ENCODE measurements at places on chromosomes 6 and 20. TPM values are rescaled to one million over a fixed set of nuclear protein-coding genes. Genes with fewer than 3 reads are reported as not detected.

GRCh38 chr20:63979557-63980316, at the start of gene SAMD10:
Gene SAMD10, minus strand, starts transcription at chr20:63979642. Its CDS starts 175 bp downstream, at chr20:63979467.
- peak within 1 kb of the TSS; percentile 78 for H3K4me3 ChIP-seq
- peaks cover 30% of the 10 kb centered on the region for H3K36me3 ChIP-seq
- H3K4me1 ChIP-seq = peaks cover 60% of the 10 kb centered on the region
- DNase-seq = peak; percentile 55

DNA sequence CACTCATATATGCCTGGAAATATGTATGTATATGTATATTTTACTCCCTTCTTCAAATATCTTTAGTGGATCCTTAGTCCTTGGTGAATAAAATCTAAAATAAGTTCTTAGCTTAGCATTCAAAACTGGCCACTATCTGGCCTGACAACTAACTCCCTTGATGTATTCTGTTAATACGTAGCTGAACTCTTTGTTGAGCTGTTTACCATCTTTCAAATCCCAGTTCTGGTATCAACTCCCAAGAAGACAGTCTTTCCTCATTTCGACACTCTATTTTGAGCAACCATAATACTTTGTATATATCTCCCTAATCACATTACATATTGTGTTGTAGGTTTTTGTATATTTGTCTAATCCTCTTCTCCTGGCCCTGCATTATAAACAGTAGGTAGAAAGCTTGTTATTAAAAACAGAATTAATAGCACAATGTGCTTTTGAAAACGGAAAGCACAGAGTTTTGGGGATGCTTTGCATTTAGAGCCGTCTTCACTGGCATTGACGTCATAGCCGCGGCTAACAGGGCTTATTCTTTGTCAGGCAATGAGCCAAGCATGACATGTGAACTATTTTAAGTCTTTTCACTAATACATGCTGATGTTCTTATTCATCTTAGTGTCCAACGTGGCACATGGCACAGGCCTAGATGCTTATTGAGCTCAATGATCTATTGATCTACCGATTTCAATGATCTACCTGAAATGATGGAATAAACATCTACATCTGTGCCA, 47.2 kb upstream of the CCN2 start:
- no peaks in the 10 kb centered on the region for H3K36me3 ChIP-seq
- no peaks in the 10 kb centered on the region for H3K27me3 ChIP-seq
- H3K4me1 ChIP-seq = no peaks in the 10 kb centered on the region
- no peak overlapping the region for H3K4me3 ChIP-seq
- DNase-seq = no peak

DNA sequence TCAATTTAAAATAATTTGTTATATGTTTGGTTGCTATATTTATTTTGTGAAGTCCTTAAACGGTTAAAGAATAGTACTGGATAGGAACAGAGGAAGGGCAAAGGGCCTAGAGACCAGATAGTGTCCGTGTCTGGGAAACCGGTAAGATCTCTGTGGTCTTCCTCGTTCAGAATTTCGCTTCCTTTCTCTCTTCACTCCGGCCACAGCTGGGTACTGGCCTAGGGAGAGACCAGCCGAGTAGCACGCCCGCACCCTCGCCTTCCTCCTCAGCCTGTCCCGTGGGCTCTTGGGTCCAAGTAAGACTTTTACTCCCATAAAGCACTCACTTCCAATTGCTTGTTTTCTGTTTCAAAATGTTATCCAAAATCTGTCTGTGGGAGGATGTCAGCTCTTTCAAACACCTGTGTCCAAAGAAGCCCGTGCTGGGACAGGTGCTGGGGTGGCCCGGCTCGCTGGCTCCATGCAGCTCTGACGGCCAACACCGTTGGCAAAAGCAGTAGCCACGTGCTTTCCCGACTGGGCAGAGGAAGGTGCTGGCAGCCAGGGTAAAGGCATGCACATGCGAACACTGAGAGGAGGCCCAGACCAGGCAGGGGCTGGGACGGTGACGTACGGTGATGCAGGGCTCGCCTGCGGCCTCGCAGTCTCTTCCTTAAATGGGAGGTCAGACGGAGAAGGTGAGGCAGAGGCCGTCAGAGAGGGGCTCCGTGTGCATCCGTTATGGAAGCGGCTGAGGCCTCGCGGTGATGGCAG, 112.2 kb downstream of the IRF4 start:
- peaks cover 24% of the 10 kb centered on the region for H3K4me1 ChIP-seq
- DNase-seq = no peak
- no peak overlapping the region for H3K4me3 ChIP-seq
- no peaks in the 10 kb centered on the region for H3K36me3 ChIP-seq
- no peaks in the 10 kb centered on the region for H3K27me3 ChIP-seq
- no peak overlapping the region for H3K27ac ChIP-seq

DNA sequence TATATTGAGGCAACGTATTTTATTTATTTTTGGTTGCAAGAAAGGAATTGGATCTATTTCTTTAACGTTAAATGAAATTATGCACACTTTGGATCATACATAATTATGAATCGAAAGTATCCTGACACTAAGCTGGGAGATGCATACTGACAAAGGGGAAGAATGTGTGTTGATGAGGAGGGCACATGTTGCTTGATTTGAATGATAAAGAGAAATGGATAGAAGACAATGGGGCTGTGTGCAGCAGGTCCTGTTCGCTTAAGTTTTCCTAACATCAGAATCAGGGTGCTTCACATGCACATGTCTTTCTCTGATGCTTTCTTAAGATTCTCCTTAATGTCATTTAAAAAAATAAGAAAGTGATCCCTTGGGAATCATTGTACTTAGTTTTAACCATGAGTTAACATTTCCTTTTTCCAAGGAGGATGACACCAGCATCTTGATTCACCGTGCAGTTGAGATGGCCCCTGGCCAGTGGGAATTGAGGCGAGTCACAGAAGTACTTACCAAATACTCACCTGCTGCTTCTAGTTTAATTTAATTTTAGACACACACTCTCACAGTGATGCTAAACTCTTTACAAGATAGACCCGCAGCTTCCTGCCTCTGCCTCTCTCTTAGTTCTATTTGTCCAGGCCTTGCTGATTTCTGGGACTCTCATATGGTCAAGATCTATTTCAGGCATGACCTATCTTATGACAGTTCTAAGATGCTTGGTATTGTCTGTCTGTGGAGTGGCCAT, 116.5 kb downstream of the CLIC5 start:
- H3K27me3 ChIP-seq = no peaks in the 10 kb centered on the region

EYA2 gene
- not detected for total RNA-seq

- no peak overlapping the region for H3K4me3 ChIP-seq
- DNase-seq = no peak
- H3K27ac ChIP-seq = no peak overlapping the region
- H3K27me3 ChIP-seq = no peaks in the 10 kb centered on the region
These were observed 10.8 kb downstream of the GCNT2 start for GRCh38 chr6:10531942-10532341.

- no peak overlapping the region for H3K4me3 ChIP-seq
- H3K36me3 ChIP-seq = no peaks in the 10 kb centered on the region
- no peaks in the 10 kb centered on the region for H3K27me3 ChIP-seq
- no peak for DNase-seq
These were observed 953.4 kb downstream of the KIF16B start for GRCh38 chr20:15619816-15620215.

- DNase-seq = no peak
- no peak overlapping the region for H3K27ac ChIP-seq
- peaks cover 3% of the 10 kb centered on the region for H3K27me3 ChIP-seq
- H3K4me3 ChIP-seq = no peak overlapping the region
- H3K36me3 ChIP-seq = no peaks in the 10 kb centered on the region
These were observed 222.7 kb downstream of the ANKRD60 start for GRCh38 chr20:58005581-58006345.

DNA sequence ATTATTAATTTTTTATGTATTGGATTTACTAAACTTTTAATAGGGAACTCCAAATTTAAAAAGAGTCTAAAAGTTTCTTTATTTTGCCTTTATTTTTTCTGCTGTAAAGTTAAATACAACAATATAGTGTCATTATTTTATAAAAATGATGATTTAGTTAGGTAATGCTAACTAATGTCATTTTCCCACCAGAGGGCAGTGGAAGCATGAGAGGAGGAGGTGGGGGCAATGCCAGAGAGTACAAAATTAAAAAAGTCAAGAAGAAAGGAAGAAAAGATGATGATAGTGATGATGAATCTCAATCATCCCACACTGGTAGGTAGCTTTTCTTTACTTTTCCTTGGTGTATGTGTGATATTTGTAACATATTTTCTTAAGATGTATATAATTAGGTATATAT, 20.2 kb upstream of the FHL5 start:
- H3K27ac ChIP-seq = no peak overlapping the region
- peaks cover 76% of the 10 kb centered on the region for H3K36me3 ChIP-seq
- no peaks in the 10 kb centered on the region for H3K4me1 ChIP-seq
- H3K27me3 ChIP-seq = no peaks in the 10 kb centered on the region

GRCh38 chr6:151010071-151010470, 144.6 kb downstream of the MTHFD1L start:
- no peak overlapping the region for H3K4me3 ChIP-seq
- H3K27ac ChIP-seq = no peak overlapping the region
- H3K4me1 ChIP-seq = peaks cover 2% of the 10 kb centered on the region
- H3K27me3 ChIP-seq = no peaks in the 10 kb centered on the region
- H3K36me3 ChIP-seq = no peaks in the 10 kb centered on the region
- DNase-seq = no peak

DNA sequence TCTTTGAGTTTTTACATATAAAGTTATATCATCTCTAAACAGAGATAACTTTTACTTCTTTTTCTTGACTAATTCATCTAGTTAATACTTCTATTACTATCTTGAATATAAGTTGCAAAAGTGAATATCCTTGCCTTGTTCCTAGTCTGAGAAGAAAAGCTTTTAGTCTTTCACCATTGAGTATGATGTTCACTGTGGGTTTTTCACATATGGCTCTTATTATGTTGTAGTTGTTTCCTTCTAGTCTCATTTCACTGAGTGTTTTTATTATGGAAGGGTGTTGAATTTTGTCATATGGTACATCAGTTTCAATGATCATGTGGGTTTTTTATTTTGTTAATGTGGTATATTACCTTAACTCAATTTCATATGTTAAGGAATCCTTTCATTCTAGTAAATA, 488.3 kb downstream of the COL12A1 start:
- H3K4me1 ChIP-seq = no peaks in the 10 kb centered on the region
- H3K27me3 ChIP-seq = no peaks in the 10 kb centered on the region
- no peak overlapping the region for H3K4me3 ChIP-seq
- H3K27ac ChIP-seq = no peak overlapping the region
- no peak for DNase-seq
- no peaks in the 10 kb centered on the region for H3K36me3 ChIP-seq

DNA sequence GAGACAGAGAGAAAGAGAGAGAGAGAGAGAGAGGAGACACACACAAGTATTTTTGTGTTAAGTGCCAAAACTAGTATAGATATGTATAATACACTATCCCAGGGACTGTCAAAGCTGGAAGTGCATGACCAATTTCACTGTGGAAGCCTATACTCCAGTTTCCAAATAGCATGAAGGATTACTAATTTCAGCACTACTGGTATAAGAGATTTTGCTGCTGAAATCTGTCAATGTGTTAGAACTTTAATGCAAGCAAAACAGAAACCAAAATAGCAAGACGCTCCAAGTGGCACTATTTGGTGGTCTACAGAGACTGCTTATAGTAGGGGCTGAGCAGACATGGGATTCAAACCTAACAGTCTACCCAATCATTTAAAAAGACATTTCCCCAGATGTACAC, 284.8 kb downstream of the BTBD9 start:
- H3K4me3 ChIP-seq = no peak overlapping the region
- H3K36me3 ChIP-seq = no peaks in the 10 kb centered on the region
- DNase-seq = no peak

DNA sequence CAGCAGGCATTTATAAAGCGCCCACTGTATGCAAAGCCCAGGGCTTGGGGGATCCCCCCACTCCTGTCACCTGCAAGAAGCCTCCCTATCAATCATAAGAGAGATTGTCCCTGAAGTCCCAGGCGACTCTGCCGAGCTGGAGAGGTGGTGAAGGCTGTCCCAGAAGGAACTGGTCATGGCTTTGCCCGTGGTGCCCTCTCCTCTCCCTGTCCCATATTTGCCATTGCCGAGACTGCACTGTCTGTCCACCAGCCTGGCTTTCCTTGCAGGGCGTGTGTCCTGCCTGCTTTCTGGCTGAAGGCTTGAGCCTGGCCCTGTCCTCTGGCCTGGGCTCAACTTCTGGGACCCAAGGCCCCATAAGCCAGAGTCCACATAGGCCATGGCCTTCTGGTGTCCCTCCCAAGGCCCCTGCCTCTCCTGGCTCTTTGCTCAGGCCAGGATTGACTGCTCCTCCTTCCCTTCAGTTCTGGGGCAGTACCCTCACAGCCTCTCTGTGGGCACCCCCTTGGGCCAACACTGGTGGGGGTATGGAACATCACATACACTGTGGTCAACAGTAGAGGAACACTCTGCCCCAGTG, 46.9 kb downstream of the CPXM1 start:
- H3K4me3 ChIP-seq = no peak overlapping the region
- peaks cover 40% of the 10 kb centered on the region for H3K4me1 ChIP-seq
- H3K36me3 ChIP-seq = no peaks in the 10 kb centered on the region
- H3K27me3 ChIP-seq = peaks cover 16% of the 10 kb centered on the region
- H3K27ac ChIP-seq = no peak overlapping the region

ENPP3 gene
- total RNA-seq = 0.22 TPM

DNA sequence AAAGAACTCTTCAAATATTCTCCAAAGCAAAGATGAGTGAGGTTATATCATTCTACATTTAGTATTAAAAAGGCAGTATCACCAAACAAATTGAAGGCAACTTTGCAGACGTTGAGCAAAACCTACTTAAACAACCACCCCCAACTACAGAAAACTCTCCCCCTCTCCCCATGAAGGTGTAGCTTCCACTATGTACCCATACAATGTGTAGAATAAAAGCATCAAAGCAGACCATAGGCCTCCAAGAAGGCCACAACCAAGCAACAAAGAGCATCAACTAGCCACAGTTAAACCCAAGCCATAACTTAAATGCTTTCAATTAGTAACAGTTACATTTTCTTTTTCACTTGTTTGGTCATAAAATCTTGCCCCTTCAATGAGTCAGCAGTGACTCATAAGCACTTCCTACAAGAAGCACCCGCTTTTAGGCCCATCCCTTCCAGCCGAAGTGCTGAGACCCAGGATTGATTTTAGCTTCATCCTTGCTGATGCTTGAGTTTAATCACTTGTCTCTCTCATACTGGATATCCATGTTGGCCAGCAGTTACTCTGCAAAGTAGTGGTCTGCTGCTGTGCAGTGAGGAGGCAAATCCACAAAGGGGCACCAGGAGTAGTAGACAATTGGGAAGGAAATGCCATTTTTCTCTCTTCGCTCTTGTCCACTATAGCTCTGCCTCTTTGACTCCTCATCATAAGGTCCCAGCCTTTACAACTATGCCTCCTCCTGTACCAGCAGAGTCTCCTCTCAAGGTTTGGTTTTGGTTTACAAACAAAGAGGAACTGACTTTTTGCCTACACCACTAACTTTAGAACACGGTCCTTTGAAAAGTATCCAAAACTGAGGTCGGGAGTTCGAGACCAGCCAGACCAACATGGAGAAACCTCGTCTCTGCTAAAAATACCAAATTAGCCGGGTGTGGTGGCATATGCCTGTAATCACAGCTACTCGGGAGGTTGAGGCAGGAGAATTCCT, 8.4 kb upstream of the NUP153 start:
- H3K36me3 ChIP-seq = no peaks in the 10 kb centered on the region
- H3K4me1 ChIP-seq = peaks cover 6% of the 10 kb centered on the region
- DNase-seq = peak; percentile 57
